Peyer's patch (tissue), 4 donors: ENCODE measurements at places on chromosomes 13 and 19. TPM values are rescaled to one million over a fixed set of nuclear protein-coding genes. Genes with fewer than 3 reads are reported as not detected.

DNA sequence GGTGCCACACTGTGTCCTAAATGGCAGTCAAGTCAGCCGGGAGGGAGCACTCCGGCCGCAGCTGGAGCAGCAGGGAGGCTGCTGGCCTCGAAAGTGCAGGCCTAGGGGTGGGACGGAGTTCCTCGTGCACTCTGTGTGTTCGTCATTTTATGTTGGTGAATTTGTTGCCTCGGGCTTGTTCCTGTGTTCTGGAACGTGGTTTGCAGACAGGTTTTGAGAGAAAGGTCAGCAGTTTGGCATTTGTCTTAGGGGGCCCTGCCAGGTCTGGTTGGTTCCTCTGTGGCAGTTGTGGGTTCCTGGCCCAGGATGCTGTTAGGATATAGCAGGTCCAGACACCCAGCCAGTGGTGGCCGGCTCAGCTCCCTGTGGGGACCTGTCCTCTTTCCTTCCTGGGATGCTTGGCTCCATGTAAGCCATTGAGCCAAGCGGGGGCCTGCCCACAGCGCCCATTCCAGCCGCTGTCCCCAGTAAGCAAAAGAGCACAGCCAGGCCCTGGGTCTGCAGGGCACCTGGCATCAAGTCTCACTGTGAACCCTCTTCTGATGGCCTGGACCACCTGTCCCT is 30.0 kb downstream of the MPHOSPH8 start:
- H3K27ac ChIP-seq, result no peak overlapping the region
- no peak overlapping the region for H3K4me3 ChIP-seq
- no peak for DNase-seq

GRCh38 chr19:33463199-33463598 is 58.4 kb downstream of the PEPD start:
- H3K4me1 ChIP-seq, result no peaks in the 10 kb centered on the region
- DNase-seq, result no peak
- no peaks in the 10 kb centered on the region for H3K27me3 ChIP-seq
- H3K27ac ChIP-seq, result no peak overlapping the region

DNA sequence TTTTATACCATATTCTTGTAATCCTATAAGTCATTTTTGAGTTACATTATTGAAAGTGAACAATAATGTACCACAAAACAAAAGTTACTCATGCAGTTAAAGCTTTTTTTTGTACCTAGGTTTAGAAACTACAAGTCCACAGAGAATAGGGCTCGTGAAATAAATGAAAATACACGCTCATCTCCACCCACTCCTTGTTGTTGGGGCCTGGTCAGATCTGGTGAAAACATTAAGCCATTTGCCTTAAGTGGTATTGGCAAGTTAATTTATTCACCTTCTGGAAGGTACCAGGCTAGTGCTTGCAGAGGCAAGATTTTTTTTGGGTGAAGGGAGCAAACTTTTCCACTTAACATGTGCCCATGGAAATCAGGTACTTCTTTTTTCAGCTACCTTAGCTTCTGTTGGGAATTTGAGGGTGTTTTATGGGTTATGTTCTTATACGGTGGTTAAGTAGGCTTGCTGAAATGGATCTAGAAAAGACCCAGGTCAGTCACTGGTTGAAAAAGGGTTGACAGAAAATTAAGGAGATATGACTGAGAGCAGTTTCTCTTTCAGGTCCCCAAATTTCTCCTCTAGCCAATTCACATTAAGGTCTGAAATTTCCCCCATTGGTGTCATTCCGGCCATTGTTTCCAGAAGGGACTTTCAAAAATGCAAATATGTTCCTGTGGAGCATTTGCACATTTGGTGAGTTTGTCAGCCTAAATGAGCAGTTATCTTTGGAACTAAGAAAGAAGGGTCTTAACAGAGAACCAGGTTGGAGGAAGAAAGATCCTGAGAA is 143.3 kb downstream of the KCNRG start:
- no peak overlapping the region for H3K27ac ChIP-seq
- H3K4me3 ChIP-seq, result no peak overlapping the region
- H3K4me1 ChIP-seq, result no peaks in the 10 kb centered on the region
- H3K36me3 ChIP-seq, result no peaks in the 10 kb centered on the region
- DNase-seq, result no peak
- H3K27me3 ChIP-seq, result no peaks in the 10 kb centered on the region

DNA sequence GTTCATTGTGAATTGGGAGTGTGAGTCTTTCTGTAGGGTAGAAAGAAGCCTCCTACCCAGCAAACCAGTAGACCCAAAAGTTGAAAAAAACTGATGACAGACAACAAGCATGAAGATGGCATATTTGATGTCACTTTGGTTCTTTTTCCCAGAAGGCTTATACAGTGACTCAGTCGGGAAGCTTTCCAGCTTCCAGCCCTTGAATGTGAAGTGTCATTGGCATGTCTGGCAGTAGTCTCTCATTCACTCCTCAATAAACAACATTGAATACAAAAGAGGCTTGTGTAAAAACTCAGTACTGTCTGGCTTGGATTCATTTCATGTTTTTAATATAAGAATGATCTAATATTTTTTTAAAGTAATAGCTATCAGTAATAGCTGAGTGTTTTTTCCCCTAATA is 68.7 kb downstream of the IPO5 start:
- no peaks in the 10 kb centered on the region for H3K27me3 ChIP-seq
- no peak overlapping the region for H3K4me3 ChIP-seq
- no peak overlapping the region for H3K27ac ChIP-seq
- no peaks in the 10 kb centered on the region for H3K36me3 ChIP-seq
- H3K4me1 ChIP-seq, result no peaks in the 10 kb centered on the region
- no peak for DNase-seq

DNA sequence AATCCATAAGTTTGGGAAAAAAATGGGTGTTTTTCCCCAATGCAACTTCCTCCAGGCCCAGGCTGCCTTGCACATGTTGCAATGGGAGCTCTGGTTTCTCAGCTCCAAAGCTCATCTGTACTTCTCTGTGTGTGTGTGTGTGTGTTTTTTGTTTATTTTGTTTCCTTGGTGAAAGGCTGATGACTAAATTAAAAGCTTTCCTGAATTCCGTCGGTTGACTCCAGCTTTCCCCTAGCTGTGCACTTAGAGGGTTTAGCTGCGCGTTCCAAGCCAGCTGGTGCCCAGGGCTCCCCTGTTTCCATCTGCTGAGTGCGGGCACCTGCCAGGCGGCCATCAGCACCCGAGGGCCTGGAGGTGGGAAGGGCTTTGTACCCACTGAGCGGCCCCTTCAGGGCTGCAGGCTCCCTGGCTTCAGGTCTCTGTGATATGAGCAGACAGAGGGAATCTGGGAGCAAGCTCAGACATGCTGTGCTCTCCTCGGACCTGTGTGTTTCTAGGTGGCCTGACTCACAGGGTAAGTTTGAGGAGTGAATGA is 129.1 kb upstream of the SOX1 start:
- no peak for DNase-seq
- H3K4me3 ChIP-seq, result no peak overlapping the region
- no peaks in the 10 kb centered on the region for H3K4me1 ChIP-seq
- H3K36me3 ChIP-seq, result no peaks in the 10 kb centered on the region
- H3K27ac ChIP-seq, result no peak overlapping the region
- H3K27me3 ChIP-seq, result no peaks in the 10 kb centered on the region

DNA sequence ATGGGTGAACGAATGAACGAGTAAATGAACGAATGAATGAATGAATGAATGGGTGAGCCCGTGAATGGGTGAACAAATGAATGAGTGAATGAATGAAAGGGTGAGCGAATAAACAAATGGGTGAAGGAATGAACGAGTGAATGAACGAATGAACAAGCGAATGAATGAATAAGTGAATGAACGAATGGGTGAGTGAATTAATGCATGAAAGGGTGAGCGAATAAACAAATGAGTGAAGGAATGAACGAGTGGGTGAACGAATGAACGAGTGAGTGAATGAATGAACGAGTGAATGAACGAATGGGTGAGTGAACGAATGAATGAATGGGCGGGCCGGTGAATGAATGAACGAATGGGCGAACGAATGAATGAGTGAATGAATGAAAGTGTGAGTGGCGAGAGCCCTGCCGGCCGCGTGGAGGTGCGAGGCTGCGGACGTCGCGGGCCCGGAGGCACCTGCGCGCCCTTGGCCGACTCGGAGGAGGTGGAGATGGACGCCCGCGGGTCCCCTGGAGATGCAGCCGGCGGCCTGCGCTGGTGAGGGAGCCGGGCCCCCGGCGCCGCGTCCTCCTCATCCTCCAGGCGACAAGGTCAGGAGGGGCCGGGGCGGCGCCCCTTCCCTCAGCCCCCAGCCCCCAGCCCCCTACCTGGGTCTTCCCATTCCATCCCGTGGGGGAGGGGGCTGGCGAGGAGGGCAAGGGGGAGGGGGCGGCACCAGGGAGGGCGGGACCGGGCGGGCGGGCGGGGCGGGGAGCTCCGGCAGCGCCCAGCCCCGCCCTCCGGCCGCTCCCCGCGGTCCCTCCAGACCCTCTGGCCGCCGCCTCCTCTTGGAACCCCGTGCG is 15.4 kb downstream of the ANKRD24 start:
- no peak overlapping the region for H3K4me3 ChIP-seq
- no peaks in the 10 kb centered on the region for H3K36me3 ChIP-seq
- no peak for DNase-seq

DNA sequence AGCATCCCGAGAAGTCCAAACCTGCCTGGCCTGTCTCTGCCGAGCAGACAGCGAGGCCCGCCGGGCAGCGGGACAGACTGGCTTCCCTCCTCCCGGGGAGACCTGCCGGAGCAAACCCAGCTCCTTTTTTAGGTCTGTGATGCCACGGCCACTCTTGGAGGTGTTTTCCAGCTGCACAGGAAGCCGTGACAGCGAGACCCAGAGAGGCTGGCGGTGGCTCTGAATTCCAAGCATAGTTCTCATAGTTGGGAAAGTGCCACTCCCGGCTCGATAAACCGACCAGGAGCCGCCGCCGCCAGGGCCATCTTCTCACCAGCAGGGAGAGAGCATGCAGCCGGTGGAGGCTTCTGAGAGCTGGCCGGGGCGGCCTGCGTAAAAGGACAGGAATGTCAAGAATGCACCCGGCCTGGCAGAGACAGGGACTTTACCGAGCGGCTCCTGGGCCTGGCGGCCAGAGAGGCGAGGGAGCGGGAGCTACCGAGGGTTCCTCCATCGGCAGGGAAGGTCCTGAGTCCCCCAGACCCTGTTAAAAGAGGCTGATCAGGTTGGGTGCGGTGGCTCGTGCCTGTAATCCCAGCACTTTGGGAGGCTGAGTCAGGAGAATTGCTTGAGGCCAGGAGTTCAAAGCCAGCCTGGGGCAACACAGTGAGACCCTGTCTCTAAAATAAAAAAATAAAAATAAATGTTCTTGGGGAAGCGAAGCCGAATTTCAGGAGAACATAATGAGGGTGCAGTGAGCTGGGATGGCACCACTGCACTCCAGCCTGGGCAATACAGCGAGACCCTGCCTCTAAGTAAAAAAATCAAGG is 64.9 kb downstream of the GADD45B start:
- DNase-seq, result peak; percentile 40
- peaks cover 6% of the 10 kb centered on the region for H3K4me1 ChIP-seq
- no peaks in the 10 kb centered on the region for H3K27me3 ChIP-seq
- H3K36me3 ChIP-seq, result no peaks in the 10 kb centered on the region
- H3K4me3 ChIP-seq, result no peak overlapping the region

GRCh38 chr19:46014534-46014933 is 8.3 kb downstream of the PGLYRP1 start:
- no peak overlapping the region for H3K27ac ChIP-seq
- peaks cover 23% of the 10 kb centered on the region for H3K4me1 ChIP-seq
- no peak for DNase-seq

DNA sequence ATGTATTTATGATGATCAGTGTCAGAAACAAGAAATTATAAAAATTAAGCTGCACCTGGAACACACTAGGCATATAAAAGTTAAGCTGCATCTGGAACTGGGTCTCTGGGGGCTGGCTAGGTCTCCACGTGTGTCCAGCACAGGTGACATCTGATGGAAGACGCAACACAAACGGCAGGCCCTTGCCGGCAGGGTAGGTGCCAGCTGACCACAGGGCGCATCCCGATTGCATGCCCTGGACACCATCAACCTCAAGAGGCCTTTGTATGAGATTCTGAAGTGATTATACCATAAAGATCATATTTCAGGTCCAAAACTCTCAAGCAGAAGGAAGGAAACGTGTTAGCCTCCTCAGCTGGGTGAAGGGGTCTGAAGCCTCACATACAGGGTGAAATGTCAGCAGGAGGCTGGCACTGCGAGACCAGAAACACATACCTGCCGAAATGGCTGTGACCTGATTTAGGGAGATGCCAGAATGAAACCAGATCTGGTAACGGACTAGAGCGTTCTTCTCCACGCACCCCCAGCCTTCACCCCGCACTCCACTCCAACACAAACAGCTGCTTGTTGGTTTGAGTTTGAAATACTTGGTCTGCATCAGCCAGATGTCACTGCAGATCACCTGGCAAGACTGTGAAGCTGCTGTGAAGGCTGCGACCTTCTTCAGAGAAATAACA is 37.3 kb downstream of the COL4A1 start:
- H3K27ac ChIP-seq, result no peak overlapping the region
- no peaks in the 10 kb centered on the region for H3K36me3 ChIP-seq
- H3K4me1 ChIP-seq, result no peaks in the 10 kb centered on the region
- H3K27me3 ChIP-seq, result no peaks in the 10 kb centered on the region

DNA sequence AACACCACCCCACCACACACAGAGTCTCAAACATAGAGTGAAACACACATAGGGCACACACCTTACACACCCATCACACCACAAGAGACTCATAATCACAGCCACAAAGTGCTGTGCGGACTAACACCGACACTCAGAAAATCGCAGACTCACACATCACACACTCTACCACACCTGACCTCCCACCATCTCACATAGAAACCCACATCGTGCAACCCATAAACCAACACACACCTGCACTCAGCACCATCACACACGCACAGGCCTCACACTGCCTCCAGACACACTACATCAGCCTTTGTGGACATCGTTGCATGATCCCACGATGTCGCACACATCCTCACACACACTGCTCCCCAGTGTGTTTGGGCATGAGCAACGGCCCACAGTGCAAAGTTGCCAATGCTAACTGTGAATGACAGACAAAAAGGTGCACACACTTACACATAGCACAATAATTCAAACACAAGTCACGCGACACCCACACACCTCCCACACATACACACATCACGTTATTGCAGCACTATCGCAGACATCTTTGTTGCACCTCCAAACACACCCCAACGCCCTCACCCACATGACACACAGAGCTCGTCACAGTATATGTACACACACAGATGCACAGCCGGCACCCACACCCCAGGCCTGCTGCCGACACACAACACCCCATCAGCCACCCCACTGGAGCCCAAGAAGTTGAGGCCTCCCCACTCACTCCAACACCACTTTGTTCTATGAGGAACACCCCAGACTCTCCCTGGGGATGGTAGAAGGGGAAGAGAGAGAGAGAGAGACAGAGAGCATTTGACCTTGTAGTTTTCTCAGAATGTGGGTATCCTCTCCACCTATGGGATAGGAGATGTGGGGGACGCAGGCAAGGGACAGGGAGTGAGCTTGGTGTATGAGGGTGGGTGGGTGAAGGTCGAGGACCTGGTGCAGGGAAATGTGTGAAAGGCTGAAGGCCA is 1.2 kb upstream of the ATP1A3 start:
- H3K4me1 ChIP-seq, result no peaks in the 10 kb centered on the region
- H3K27me3 ChIP-seq, result peaks cover 32% of the 10 kb centered on the region
- H3K36me3 ChIP-seq, result no peaks in the 10 kb centered on the region
- H3K27ac ChIP-seq, result no peak overlapping the region

The LYPD3 gene
- total RNA-seq, result not detected

The UBE2L5 gene
- not detected for total RNA-seq

The URAD gene
- total RNA-seq, result 79.9 TPM
